CD4-positive, alpha-beta T cell treated with Interleukin-21 for 1 hour (primary cell): ENCODE measurements at places on chromosomes 11 and 22.

DNA sequence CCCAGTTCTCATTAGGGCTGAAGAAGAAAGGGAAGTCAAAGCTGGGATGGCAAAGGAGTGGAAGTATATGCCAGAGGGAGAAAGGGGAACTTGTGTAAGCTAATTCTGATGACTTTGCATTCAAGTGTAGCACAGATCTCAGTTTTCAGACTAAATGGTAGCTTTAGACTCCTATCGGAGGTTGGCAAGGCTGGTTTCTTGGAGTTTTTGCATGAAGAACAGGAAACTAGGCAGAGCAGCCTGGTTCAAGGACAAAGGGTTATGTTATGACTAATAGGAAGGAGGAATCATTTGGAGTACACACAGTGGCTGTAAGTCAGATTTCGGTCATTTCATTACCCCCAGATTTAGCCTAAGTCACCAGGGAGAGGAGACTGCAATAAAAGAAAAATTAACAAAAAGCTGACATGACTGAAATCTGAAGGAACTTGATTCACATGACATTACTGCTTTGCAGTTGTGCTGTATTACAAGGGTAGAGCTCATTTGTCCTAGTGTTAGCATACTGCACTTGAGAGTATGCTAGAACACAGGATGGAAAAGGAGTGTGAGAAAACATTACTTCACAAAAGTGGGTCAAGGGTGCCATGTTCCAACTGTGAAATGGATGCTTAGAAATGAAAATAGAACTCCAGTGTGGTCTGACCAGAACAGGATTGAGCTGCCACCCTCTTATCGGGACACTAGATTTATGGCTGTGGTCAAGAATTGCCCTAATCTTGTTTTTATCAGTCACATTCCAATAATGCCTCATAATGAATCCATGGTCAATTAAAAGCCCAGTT is 23.6 kb downstream of the ADM start:
- no peak for DNase-seq

GRCh38 chr22:37999640-38000272 is 15.4 kb upstream of the SOX10 start:
- peak; percentile 21 for DNase-seq

- DNase-seq: no peak
Observed at GRCh38 chr11:3132831-3133260, 32.3 kb downstream of the OSBPL5 start.

DNA sequence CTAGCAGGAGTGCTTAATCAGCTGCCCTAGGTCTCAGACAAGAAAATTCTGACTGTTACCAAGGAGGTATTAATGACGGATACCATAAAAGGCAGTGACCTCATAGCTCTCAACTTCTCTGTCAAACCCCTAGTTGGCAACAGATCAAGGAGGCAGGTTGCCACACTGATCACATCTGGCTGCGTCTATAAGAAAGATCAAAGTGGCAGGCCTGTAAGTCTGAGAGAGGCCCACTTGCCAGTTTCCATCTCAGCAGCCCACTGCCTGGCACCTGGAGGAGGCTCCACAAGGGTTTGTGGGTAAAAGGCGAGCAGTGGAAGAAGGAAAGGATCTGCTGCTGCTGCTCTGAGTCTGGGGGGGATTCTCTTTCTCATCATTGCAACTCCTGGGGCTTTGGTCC is 239.6 kb upstream of the MPPED2 start:
- no peak for DNase-seq

- DNase-seq: no peak
Observed at GRCh38 chr22:30114361-30114760, 34.1 kb downstream of the HORMAD2 start.

DNA sequence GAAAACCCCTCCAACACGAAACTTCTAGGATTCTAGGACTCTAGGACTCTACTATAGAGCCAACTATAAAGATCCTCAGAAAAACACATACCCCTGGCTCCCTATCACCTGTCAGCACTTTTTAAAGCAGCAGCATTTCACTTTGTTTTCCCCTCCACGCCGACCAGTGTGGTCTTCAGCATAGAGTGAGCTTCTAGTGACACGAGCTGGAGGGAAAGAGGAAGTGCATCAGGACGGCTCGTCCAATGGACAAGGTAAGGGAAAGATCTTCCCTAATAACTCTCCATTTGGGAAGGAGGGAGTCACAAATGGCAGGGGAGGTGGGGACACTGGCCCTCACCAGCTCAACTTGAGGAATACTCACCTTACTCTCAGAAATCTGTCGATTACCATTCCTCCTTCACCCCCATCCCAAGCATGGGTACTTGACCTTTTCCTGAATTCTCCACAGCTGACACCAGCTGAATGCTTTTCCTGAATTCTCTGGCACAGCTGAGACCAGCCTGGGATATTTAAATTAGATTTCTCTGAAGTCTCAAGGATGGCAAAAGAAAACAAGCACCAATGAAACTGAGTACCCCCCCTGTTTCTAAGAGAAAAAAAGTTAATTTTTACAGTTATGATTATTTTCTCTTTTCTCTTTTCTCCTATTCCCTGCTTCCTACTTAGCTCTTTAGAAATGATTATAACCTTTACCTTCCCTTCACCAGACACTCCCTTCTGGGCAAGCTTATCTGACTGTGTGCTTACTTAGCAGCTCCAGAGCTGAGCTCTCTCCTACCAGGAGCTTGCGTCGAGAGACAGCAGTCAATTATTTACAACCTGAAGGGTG is 33.3 kb upstream of the NNMT start:
- peak; percentile 34 for DNase-seq

DNA sequence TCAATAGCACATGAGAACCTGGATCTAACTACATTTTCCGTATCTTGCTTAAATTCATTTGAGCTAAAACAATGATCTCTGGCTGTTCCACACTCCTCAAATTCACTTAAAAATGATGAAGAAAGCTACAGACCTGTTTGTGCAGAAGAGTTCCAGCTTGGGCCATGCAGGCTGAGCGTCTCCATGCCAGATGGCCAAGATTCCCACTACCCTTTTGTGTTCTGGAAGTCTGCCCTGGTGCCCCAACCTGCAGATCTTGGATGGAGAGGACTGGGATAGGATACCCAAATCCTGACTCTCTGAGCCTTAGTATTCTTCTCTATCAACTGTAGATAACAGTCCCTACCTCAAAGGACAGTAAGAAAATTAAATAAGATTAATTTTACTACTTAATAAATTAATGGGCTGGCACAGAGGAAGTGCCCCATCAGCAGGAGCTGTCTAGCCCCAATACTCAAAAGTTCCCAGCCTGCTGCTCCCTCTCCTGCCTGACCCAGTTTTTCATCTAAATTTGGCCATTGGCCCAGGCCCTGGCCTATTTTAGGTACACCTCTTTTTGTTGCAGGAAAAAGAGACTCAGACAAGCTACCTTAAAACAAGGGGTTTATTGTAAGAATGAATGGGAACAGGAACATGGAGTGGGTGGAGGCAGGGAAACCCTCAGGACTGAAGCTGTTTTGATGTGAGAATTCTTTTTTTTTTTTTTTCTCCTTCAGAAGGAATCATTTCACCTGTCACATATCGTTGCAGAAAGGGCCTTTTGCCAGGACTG is 81.4 kb upstream of the GRK3 start:
- DNase-seq: no peak

GRCh38 chr11:16839821-16840220 is 101.4 kb downstream of the C11orf58 start:
- no peak for DNase-seq

GRCh38 chr22:17830043-17830961 is 56.0 kb upstream of the BID start:
- DNase-seq: peak; percentile 83

- DNase-seq: no peak
Observed at GRCh38 chr11:36402568-36403170, 106.6 kb downstream of the PRR5L start.
